ENCODE measurements at places on chromosomes 4 and X.

GRCh38 chr4:1842339-1842895, 13.5 kb downstream of the LETM1 start:
- H3K27ac ChIP-seq, result peak overlapping the region; percentile 43
- DNase-seq, result peak; percentile 42
- H3K36me3 ChIP-seq, result peaks cover 72% of the 10 kb centered on the region
- H3K4me1 ChIP-seq, result no peaks in the 10 kb centered on the region
- no peaks in the 10 kb centered on the region for H3K27me3 ChIP-seq
- H3K4me3 ChIP-seq, result no peak overlapping the region

DNA sequence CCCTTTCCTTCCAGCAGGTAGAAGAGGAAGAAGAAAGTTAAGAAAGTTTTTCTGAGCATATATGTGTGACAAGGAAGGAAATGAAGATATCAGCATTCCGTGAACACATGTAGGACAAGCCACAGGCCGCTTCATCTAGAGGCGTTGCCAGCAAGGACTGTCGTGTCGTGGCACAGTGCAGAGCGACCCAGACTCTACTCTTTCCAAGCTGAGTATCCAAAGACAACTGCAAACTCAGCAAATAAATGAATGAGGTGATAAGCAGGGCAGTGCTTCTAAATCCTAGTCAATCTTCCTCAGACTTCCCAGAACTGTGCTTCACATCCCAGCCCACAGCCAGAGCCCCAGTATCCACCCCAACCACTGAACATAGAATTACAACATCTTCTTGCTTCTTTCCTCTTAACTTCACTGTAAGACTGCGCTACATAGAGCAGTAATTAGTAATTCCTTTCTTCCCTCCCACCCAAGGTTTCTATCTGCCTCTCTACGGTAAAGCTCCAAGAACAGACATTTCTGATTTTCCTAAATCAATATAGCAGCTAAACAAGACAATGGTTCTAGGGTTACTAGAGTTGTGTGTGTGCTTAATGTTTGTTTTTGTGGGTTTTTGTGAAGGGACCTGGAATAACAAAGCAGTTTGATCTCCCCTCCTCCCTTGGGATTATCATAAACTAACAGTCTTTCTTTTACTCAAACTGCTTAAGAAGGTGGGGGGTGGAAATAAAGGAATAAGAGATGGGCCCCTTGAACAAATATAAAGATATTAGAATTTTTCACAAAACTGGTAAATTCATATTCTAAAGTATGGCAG, 71.6 kb downstream of the PAPSS1 start:
- H3K27me3 ChIP-seq, result no peaks in the 10 kb centered on the region
- H3K4me1 ChIP-seq, result no peaks in the 10 kb centered on the region
- no peak overlapping the region for H3K27ac ChIP-seq
- H3K4me3 ChIP-seq, result no peak overlapping the region
- H3K36me3 ChIP-seq, result no peaks in the 10 kb centered on the region

DNA sequence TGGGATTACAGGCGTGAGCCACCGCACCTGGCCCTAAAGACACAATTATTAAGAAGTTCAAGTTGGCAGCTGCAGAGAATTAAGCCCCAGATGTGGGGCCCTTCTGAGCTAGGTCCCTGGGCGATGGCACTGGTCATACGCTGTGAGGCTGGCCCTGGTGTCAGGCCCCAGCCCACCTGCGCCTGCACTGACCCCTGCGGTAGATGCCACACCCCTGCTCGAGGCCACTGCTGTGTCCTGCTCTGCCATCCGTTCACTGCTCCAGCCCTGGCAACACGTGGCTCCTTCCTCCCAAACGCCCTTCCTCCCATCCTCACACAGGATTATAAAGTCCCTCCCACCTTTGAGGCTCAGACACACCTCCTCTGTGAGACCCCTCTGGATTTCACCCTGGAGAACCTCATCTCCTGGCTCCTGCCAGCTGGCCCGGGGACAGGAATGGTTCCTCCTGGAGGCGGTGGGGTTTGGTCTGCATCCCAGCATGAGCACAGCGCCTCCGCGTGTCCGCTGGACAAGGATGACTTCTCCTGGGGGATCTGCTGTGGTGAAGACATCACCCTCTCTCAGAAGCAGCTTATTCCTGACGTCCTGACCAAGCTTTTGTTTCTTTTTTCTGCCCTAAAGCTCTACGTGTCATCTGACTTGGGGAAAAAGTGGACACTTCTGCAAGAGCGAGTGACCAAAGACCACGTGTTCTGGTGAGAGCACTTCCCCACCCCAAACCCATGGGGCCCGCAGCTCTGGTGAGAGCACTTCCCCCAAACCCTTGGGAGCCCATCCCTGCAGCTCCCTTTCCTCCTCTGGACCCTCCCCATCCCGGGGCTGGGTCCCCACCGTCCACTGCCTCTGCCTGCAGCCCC, 219.0 kb upstream of the PSAPL1 start:
- no peak overlapping the region for H3K27ac ChIP-seq
- peak; percentile 52 for DNase-seq

DNA sequence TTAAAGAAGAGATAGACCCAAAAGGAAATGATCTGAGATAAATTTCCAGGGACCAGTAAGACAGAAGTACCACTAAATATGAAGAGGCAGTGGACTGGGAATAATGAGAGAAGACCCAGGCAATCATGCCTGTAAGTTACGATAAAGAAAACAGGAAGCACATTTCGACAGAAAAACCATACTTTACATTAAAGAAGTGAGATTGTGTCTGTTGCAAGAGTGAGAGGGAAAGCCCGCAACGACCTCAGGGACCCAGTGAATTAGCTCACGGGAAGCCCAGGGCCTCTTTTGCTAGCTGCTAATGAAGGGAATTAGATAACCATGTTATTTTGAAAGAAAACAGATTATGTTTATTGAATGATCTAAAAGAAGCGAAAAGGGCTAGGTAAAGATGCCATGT, 28.9 kb upstream of the ACSL1 start:
- H3K4me3 ChIP-seq, result no peak overlapping the region
- no peaks in the 10 kb centered on the region for H3K27me3 ChIP-seq
- DNase-seq, result peak; percentile 75
- no peaks in the 10 kb centered on the region for H3K4me1 ChIP-seq
- no peaks in the 10 kb centered on the region for H3K36me3 ChIP-seq
